Caco-2 (cell line): ENCODE measurements at places on chromosomes 3 and 15. TPM values are rescaled to one million over a fixed set of nuclear protein-coding genes. Genes with fewer than 3 reads are reported as not detected.

Gene CD96
- total RNA-seq = 0.59 and 1.5 TPM in 2 replicates

Gene BTLA
- not detected in 2 replicates for total RNA-seq

Gene MASP1
- not detected in 2 replicates for total RNA-seq

Gene PPP1R14D
- total RNA-seq = 0.43 TPM in 1 of 2 replicates, not detected in the other

Gene ALDH1A3
- 3.9 and 6.6 TPM in 2 replicates for total RNA-seq

Gene KLF15
- 2.7 and 3.9 TPM in 2 replicates for total RNA-seq

Gene GOLGA6L26
- total RNA-seq = not detected in 2 replicates

Gene PRR20G
- not detected in 2 replicates for total RNA-seq

- no peak for DNase-seq
These were observed 53.4 kb upstream of the SEC13 start for GRCh38 chr3:10374311-10374710.

DNA sequence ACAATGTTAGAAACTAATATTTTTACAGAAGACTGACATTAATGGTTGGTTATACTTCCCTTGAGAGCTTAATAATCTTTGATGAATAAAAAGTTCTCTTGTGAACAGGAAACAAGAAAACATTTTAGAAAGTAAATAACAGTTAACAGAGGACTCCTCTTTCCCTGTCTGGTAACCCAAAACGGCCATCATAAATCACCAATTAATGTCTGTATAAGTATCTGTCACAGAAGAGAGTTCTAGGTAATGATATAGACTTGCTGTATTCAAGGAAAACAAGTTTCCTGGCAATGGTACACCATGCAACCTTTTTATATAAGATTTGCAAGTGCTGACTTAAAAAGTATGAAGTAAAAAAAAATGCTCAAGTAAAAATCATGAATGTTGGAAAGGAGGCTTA is 426.7 kb downstream of the SOX2 start:
- DNase-seq = no peak

GRCh38 chr3:37861620-37862041 is at the start of gene CTDSPL:
TSS of gene CTDSPL (plus strand) at chr3:37861880. CDS start at chr3:37862200, 320 bp downstream.
- peak; percentile 49 for DNase-seq

DNA sequence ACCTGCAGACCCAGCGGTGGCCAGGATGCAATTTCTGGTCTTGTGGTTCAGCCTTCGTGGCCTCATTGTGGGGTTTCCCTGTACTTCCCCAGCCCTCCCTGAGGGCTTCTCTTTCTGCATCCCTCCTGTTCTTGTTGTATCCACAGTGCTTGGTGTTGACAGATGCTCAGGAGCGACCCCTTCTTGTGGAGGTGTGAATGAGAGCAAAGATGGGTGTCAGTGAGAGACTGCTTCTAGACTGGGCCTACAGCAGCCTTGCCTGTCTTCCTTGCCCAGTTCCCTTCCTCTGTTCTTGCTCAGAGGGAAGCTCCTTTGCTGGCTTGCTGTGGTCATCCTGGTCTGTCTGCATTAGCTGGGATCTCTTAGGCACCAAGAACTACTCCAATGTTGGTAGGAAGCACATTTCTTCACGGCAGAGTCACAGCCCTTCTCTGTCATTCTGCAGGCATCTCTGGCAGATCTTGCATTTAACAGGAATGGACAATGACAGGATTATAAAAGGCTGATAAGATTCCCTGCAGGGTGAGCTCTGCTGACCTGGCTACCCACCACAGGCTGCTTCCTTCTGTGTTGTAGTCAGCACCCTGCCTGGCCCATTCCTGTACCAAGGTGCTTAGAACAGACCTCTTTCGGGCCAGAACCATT is 317.8 kb upstream of the C2CD4B start:
- peak; percentile 45 for DNase-seq

- no peak for DNase-seq
These were observed 135.1 kb downstream of the ADAMTS17 start for GRCh38 chr15:100206643-100207042.

DNA sequence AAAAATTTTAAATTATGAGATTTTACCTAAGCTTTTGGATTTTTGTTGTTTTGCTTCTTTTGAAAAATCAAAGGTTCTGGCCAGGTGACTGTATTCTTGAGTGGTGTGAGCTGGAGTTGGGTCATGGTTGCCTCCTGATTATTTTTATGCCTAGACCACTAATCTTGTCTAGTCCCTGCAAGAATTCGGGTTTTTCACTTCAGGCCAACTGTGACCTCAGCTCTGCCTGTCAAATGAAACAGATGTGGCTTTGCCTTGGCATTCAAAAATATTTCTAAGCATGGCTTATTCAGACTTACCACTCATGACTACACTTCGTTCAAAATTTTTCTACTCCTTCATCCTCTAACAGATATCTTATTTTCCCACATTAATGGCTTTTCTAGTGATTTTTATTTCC is 25.4 kb upstream of the CDV3 start:
- no peak for DNase-seq

DNA sequence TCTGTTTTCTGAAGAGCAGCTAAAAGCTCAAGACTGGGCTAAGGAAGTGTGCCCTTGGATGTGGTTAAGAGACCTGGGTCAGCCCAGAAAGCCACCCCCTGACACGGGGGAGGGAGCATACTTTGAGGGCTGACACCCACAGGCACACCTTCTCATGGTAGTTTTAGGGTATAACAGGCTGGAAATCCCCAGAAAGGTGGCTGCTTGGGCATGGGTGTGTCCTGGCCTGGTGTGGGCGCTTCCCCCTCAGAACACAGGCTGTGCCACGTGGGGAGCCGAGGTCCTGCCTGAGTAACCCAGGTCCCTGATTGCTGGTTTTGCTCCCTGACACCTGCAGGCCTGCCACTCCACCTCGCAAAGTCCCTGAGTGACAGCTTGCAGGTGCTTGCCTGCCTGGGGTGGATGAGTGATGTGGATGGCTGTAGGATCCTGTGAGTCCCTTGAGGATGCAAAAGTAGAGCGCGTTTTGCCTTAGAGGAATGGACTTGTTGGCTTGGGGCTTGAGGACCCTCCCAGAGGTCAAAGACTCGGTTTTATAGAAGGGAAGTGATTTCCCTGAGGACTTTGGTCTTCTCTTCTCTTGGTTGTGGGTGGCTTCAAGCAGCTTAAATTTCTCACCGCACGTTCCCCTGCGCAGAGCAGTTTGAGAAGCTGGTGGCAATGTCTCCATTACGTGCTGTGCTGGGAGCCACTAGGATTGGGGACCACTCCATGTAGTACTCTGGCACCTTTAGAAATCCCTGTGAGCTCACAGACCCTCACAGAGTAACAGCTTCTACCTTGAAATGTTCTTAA is 94.4 kb downstream of the DNASE1L3 start:
- no peak for DNase-seq
